ENCODE measurements at places on chromosomes 11 and 22.
A peak's percentile ranks its signal among the peaks of the same experiment; 100 is the strongest.

GRCh38 chr11:723120-723883, 17.3 kb downstream of the EPS8L2 start:
- no peak for DNase-seq

DNA sequence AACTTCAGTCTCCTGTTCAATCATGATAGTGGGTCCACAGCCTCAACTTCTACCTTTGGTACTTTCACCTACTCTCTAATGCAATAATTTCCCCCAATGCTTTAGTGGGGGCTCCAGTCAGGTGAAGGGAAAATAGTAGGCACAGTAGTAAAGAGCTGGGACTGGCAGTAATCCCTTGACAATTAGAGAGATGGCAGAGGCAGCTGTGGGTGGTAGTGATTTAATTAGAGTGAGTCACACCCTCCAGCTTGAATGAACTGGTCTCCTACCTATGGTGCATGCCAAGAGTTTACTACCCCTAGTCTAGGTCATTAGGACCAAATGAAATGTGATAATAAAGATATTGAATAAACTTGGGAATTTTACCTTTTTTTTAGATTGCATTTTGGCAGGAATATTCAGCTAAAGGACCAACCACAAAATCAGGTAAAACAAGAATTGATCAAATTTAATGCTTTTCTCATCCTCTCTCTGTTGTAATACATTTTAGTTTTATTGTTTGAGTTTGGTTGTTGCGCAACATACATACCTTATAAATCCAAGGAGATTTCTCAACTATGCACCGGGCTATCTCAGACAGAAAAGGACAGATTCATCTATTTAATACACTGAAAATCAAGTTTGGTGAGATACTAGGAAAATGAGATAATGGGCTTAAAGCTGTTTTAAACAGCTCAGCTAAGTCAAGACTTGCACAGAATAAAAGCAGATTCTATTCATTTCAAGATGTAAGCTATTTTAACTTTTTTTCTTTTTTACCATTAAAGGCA, 9.0 kb downstream of the PRRG4 start:
- no peak for DNase-seq

DNA sequence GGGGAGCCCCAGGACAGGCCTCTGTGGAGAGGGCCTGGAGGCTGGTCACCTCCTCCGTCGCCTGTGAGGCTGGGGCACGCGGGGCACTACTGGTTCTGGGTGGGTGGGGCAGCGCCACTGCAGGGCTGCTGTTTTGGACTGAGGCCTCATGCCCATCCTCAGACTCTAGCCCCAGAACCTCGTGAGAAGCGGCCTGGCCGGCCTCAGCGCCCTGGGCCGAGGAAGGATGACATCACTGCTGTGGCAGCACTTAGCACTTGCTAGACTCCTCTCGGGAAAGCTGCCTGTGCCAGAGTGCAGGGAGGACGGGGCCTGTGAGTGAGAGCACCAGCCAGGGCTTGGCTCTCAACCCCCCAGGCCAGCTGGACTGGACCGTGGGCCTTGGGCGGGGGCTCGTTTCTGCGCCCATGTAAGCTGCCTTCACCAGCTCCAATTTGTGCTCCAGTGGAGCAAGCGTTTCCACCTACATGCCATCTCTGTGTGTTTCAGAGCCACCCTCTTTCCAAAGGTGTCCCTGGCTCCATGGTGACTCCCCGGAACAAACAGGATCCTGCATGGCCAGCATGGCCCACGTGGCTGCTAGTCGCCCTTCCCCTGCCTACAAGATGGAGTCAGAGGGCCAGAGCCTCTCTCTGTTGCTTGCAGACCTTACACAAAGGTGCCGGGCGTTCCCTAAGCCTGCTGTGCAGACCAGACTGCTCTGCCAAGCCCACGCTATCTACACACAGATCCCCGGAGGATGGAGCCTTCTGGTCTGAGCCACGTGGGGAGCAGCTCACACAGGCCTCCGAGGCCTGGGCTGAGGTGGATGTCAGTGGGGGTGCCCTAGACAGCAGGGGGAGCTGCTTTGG, 102.9 kb downstream of the CTTN start:
- no peak for DNase-seq

DNA sequence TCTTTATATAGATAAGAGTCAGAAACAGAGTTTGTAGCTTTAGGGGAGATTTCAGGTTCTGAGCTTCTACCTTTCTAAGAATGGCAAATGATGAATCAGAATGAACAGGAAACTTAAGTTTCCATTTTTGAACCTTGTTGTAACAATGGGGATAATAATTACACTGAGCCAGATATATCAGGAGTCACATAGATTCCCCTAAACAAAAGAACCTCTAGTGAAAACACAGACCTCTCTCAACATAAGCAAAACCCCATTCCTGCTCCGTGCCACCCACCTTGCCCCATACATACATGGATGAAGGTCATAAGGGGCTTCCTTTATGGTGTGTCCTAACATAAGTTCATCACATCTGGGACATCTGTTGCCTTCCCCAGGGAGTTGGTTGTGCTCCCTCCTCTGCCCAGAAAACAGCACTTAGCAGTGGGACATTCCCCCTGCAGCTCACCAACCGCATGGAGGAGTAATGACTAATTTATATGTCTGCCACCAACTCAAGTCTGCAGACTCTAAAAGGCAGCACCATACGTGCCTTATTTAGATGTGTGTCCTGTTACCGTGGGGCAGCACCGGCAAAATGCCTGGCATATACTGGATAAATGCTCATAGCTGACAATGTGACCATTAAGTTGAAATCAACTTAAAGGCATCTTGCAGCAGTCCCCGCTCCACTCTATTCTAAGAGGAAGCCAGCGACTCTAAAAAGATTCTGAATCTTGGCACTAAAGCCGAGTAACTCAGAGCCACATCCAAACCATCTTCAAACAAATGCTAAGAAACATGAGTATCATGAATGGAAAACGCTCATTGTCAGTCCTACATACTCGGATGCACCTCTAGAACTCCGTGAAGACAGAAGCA, 8.0 kb downstream of the JAML start:
- no peak for DNase-seq

- peak; percentile 27 for DNase-seq
Observed at GRCh38 chr11:10693509-10694081, at the start of gene IRAG1. Gene IRAG1, minus strand, starts transcription at chr11:10693755. Its CDS starts 153 bp downstream, at chr11:10693602.

- DNase-seq = no peak
Observed at GRCh38 chr11:110345743-110346142, 49.3 kb upstream of the RDX start.

- DNase-seq = peak; percentile 55
Observed at GRCh38 chr22:24175160-24175808, 6.0 kb upstream of the SUSD2 start.

GRCh38 chr11:86335131-86335767, 33.2 kb downstream of the HIKESHI start:
- no peak for DNase-seq
